ENCODE measurements at places on chromosomes 11 and 22. TPM values are rescaled to one million over a fixed set of nuclear protein-coding genes. Genes with fewer than 3 reads are reported as not detected.

The SLC1A2 gene
- total RNA-seq, result 0.40 TPM

The KCTD14 gene
- 13.2 TPM for total RNA-seq

DNA sequence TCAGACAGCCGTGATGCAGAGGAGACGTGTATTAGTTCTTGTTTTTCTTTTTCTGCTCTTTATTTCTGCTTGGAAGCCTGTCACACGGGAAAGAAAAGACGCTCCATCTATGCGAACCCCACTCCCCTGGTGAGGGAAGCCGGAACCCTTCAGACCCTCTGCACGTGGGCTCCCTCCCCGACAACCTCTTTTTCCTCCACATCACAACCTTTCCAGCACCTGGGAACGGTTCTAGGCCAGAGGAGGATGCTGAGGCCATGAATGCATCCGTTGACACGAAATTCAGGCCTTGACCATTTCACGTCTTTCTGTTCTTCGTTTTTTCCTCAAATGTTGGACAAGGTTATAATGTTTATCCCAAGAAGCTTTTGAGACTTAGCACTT, 85.3 kb upstream of the WNT7B start:
- DNase-seq, result no peak
- no peak overlapping the region for H3K4me3 ChIP-seq
- H3K36me3 ChIP-seq, result peaks cover 31% of the 10 kb centered on the region
- peaks cover 42% of the 10 kb centered on the region for H3K4me1 ChIP-seq

DNA sequence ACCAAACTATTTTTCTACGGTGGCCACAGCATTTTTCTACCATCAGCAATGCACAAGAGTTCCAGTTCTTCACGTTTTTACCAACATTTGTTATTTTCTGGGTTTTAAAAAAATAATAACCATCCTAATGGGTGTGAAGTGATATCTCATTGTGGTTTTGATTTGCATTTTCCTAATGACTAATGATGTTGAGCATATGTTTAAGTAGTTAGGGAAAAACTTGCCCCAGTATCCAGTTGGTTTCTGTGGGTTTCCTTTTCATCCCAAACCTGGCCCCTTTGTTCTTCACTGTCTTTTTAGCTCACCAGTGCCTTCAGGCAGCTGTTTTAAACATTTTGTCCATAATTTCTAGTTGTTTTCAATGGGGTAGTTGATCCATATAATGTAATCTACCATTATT, 14.7 kb upstream of the PTS start:
- no peak overlapping the region for H3K4me3 ChIP-seq
- H3K27ac ChIP-seq, result no peak overlapping the region
- no peaks in the 10 kb centered on the region for H3K27me3 ChIP-seq
- no peaks in the 10 kb centered on the region for H3K36me3 ChIP-seq
- peaks cover 6% of the 10 kb centered on the region for H3K4me1 ChIP-seq
- DNase-seq, result no peak

DNA sequence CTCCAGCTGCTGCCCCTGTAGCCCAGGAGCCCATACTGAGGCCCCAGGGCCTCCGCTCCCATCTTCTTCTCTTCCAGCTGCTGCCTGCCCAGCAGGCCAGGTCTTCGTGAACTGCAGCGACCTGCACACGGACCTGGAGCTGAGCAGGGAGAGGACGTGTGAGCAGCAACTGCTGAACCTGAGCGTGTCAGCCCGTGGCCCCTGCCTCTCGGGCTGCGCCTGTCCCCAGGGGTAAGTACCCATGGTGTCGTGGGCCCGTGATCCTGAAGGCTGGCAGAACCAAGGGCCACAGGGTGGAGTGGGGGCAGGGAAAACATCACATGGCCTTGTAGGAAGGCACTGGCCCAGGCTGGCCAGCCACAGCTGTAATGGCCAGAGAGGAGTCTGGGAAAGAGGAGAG, 31.2 kb downstream of the OTOG start:
- H3K4me1 ChIP-seq, result no peaks in the 10 kb centered on the region
- H3K36me3 ChIP-seq, result no peaks in the 10 kb centered on the region
- no peak for DNase-seq
- H3K4me3 ChIP-seq, result no peak overlapping the region
- H3K27ac ChIP-seq, result no peak overlapping the region

DNA sequence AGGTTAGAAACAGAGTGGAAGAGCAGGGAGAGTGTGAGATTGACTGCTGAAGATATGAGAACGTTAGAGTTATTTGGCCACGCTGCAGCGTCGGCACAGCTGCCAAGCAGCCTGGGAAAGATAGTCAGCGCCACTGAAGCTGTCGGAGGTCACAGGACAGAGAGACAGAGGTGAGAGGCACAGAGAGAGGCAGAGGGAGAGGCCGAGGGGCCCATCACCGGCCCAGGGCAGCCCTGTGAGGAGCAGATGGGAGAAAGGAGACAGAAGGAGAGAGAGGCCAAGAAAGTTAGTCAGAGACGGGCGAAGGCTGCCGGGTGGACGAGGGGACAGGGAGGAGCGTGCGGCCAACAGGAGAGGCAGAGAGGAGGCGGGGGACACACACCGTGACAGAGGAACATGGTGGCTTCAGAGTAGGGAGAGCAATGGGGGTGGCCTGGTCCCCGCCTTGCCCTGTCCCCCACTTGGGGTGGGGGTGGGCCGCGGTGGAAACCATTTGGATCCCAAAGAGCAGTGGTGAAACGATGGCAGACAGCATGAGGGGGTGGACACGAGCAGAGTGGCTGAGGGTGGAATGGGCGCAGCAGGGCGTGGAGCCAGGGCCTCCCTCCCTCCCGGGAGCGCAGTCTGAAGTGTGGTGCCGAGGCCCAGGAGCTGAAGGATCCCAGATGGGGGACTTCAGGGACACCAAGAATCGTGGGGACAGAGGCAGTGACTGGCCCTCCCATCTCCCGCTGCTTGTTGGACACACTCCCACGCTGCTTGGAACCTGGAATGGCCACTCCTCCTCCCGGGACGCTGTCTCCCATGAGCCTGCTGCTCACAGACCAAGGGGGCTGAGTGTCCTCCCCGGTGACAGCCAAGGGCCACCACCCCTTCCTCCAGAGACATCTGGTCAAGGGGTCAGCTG, 26.6 kb downstream of the LRRC10B start:
- no peak overlapping the region for H3K27ac ChIP-seq
- H3K4me1 ChIP-seq, result peaks cover 13% of the 10 kb centered on the region
- DNase-seq, result no peak
- peaks cover 55% of the 10 kb centered on the region for H3K27me3 ChIP-seq
- H3K36me3 ChIP-seq, result peaks cover 8% of the 10 kb centered on the region
